ENCODE measurements at places on chromosomes 1 and 21. TPM values are rescaled to one million over a fixed set of nuclear protein-coding genes. Genes with fewer than 3 reads are reported as not detected.

GRCh38 chr21:22288885-22289499 is 1290.8 kb downstream of the NCAM2 start:
- no peak for DNase-seq

- DNase-seq, result no peak
These were observed 36.4 kb downstream of the DNM3 start for GRCh38 chr1:171877701-171878100.

- no peak for DNase-seq
These were observed 6.8 kb downstream of the ETV3L start for GRCh38 chr1:157092831-157093230.

GRCh38 chr1:18404460-18404859 is 76.3 kb upstream of the KLHDC7A start:
- no peak for DNase-seq

- DNase-seq, result no peak
These were observed 2.7 kb downstream of the PER3 start for GRCh38 chr1:7786795-7787194.

DNA sequence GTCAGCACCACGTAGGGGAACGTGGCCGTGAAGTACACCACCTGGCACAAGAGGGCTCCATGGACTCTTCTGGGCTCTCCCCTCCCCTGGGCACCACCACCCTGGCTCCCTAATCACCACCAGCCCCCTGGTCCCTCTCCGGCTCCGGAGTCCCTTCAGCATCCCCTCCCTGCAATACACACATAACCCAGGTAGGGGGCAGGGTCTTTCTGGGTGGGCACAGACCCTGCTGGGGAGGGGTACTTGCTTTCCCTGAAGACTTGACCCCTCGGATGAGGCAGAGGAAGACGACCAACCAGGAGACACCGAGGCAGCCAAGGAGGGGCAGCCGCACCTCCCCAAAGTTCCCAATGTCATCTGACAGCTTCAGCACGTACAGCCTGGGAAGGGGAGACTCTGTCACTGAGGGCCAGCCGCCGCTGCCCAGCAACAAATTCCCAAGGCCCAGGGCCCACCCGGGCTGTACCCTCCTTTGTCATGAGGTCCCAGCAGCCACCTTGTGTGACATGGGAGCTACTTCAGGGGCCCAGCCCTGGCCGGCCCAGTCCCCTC is 11.3 kb downstream of the CCDC24 start:
- no peak for DNase-seq

GRCh38 chr1:28577738-28578536 is 14.1 kb upstream of the RAB42 start:
- no peak for DNase-seq

GRCh38 chr1:191912517-191912916 is 245.7 kb upstream of the RGS18 start:
- DNase-seq, result no peak

- DNase-seq, result no peak
These were observed 81.9 kb downstream of the SIPA1L2 start for GRCh38 chr1:232547938-232548484.

DNA sequence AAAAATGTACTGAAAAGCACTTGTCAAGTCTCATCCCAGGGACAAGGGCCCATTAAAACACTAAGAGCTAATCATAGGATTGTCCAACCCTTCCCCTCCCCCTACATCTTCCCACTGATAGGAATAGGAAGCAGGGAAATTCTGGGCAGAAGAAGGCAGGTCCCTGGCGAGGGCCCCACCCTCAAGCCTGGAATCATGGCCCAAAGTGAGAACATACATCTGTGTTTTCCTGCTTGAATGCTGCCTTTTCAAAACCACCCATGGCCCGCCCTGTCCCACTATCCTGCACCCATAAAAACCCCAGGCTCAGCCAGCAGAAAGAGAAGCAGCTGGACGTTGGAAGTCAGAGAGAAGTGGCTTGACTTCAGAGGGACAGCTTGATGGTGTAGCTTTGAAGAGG is 4.8 kb downstream of the DNAI4 start:
- DNase-seq, result no peak

GRCh38 chr1:221139991-221140390 is 260.7 kb downstream of the HLX start:
- DNase-seq, result no peak

DNA sequence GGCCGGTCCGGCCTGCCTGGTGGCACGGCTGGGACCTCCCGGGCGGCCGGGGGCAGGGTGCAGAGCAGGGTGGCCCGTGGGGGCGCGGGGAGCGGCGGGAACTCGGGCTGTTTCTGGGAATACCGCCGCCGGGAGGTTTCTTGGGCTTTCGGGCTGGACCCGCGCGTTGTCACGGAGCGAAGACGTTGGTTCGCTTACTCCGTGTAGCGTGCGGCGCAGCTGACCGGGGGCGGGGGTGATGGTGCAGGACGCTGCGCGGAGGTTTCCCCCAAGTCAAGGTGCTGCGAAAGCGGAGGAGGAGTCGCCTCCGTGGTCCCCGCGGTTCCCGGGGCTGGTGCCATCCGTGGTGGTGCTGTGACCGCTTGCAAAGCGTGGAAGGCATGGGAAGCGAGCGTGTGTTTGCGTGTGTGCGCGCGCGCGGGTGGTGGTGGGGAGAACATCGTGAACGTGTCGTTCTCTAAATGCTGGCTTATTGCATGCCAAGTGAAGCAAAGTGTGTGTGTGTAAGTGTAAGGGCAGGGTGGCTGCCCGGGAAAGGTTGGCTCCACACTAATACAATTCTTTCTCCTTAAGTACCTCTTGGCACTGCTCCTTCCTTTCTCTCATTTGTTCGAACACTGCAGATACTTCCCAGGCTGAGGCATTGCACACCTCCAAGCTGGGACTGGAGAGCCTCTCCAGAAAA is 1.1 kb downstream of the RYR2 start:
- DNase-seq, result no peak

DNA sequence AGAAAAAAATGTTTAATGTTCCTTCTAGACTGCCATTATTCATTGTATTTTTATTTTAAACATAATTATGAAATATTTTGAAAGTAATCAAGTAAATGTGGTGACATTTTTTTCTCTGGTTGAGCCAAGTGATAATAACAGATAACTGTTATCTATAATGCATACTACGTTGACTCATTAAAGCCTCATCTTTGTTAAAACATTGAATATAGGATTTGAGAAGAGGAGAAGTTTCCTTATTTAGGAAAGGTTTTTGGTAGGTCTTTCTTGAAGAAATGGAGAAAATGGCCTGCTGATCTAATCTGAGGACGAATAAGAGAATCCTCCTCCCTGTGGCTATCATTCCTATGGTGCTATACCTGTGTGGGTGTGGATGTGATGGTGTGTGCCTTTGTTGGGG is 89.0 kb downstream of the NFIA start:
- DNase-seq, result no peak

GRCh38 chr1:171196351-171196750 is 11.3 kb downstream of the FMO2 start:
- DNase-seq, result no peak

GRCh38 chr1:24805534-24806301 is 60.5 kb downstream of the CLIC4 start:
- DNase-seq, result no peak

GRCh38 chr1:4408380-4408779 is 246.0 kb upstream of the AJAP1 start:
- DNase-seq, result no peak

GRCh38 chr1:94345148-94345721 is 73.0 kb upstream of the ABCD3 start:
- DNase-seq, result peak; percentile 17

- DNase-seq, result no peak
These were observed 710 bp upstream of the PALMD start for GRCh38 chr1:99645203-99645602.

DNA sequence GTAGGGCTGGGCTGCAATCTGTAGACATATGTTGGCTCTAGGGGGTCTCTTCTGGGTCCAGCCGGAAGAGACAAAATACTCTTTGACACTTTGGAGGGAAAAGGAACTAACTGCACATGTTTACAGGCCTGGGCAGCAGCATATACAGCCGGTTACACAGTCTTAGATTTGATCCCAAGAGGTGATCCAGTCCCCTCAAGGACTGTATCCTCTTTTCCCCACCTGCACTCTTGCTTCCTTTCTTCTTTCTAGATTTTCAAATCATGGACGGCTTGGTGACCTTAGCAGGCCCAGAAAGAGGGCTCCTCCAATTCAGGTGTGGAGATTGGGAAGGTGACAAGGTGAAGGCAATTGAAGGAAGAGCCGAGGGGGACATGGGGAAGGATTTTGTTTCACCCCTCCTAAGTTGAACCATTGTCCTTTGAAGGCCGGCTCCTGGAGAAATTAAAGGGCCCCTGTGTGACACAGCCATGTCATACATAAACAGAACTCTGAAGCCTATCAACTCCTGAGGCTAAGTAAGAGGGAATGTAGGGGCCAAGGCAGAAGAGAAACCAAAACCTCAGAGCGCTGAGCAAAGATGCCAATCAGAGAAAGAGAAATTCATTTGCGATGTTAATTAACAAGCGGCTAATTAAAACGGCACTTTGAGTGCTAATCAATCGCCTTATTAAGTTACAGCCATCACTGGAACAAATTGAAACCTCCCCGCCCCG is 5.9 kb upstream of the BARHL2 start:
- DNase-seq, result peak; percentile 60

- DNase-seq, result no peak
These were observed 43.1 kb downstream of the SCP2 start for GRCh38 chr1:52970149-52970548.

The GALE gene
- total RNA-seq, result 13.6 TPM

The GLIS1 gene
- total RNA-seq, result 0.17 TPM

The KDF1 gene
- 0.42 TPM for total RNA-seq

The MARK1 gene
- total RNA-seq, result 16.7 TPM

The FCN3 gene
- total RNA-seq, result 16.6 TPM
